ENCODE measurements at places on chromosomes 13 and 19. TPM values are rescaled to one million over a fixed set of nuclear protein-coding genes. Genes with fewer than 3 reads are reported as not detected.
A peak's percentile ranks its signal among the peaks of the same experiment; 100 is the strongest.

DNA sequence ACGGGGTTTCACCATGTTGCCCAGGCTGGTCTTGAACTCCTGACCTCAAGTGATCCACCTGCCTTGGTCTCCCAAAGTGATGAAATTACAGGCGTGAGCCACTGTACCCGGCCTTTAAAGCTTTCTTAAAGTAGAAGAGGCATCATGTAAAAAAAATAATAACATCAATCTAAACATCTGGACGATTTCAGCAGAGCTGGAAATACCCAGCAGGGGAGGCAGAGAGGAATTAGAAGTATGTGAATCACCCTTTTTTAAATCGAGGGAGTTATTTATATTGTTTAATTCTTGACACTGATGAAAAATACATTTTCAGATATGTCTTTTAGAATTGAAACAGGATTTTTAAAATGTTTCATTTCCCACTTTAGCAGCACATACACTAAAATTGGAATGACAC is 37.4 kb upstream of the MTIF3 start:
- DNase-seq, result no peak

DNA sequence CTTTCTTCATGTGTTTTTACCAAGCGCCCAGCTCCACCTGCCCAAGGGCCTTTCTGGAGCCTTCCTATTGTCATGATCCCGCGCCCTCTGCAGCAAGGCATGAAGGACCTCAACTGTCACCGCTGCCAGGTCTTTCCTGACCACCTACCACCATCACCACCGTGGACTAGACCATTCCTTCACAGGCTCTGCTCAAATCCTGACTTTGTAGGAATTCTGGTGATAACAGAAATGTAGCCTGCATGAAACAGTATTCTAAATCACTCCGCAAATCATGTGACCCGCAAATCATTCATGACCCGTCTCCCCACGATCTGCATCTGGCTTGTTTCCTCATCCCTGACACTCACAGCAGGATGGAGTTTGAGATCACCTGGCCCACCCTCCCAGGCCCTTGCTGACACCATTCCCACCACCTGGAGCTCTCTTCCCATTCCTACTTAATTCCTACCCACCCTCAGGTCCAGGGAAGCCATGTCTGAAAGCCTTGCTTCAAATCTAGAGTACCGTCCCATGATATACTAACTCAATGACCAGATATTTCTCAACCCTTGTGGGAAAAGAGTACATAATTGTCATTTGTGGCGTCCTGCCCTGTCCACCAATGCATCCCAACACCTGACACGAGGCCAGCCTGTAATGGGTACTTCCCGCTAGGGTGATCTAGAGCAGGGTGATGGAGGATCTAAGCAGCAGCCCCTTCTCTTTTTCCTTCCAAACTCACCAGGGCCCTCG is 1.3 kb downstream of the UBE2S start:
- DNase-seq, result peak; percentile 80

DNA sequence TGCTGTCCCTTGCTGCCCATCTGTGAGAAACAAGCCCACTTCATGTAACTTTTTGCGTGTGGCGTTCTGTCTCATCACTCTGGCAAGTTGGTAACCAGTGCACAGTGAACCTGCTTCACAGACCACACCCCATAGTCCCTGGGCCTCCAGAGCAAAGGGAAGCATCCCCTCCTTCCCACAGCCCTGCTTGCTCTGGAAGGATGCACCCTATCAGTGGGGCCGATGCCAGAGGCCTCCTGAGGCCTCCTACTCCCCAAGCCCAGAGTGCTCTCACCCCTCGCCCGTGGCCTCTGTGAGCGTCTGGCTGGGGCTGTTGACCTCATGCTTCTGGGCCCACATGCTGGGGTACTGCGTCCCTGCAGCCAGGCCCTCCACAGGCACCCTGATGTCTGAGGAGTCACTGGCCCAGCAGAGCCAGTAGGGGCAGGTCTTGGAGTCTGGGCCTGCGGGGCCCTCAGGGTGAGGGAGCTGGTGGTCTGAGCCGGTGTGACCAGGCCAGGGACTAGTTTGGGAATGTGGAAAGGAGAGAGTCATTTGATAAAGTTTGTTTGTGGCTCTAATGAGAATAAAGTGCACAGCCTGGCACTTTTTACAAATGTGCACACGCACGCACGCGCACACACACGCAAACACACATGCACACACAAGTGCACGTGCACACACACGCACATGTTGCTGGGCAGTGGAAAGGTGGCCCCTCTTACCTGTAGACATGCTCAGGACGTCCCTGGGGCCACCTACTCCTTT is 5.1 kb downstream of the TMEM86B start:
- DNase-seq, result peak; percentile 72

Gene IGFL1
- not detected for total RNA-seq

Gene PLPPR3
- 0.36 TPM for total RNA-seq

DNA sequence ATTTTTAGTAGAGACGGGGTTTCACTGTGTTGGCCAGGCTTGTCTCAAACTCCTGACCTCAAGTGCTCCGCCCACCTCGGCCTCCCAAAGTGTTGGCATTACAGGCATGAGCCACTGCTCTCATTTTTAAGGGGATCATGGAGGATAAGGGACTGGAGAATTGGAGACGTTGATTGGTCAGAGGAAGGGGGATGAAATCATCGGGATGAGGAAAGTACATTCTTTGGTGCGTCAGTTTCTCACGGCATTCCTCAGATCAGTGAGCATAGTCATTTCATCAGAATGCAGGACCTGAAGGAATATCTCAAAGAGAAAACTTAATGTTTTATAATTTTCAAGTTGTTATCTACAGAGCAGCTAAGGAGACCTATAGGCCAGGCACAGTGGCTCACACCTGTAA is 14.0 kb downstream of the ZNF114 start:
- peak; percentile 86 for DNase-seq

GRCh38 chr13:33191425-33192210 is 93.9 kb downstream of the STARD13 start:
- no peak for DNase-seq

DNA sequence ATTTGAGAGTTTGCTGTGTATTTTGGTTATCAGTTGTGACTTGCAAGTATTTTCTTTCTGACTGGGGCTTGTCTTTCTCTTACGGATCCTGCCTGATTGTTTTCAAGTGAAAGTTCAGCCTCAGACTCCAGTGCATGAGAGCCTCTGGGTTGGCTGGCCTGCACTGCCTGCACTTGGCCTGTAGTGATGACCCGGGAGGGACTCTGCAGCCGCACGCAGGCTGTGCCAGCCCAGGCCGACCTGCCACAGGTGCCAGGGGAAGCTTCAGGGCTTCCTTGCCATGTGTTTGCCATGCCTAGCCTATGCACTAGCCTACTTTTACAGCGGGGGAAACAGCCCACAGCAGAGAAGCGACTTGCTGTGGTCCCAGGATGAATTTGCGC is 77.0 kb downstream of the KDM4B start:
- no peak for DNase-seq

DNA sequence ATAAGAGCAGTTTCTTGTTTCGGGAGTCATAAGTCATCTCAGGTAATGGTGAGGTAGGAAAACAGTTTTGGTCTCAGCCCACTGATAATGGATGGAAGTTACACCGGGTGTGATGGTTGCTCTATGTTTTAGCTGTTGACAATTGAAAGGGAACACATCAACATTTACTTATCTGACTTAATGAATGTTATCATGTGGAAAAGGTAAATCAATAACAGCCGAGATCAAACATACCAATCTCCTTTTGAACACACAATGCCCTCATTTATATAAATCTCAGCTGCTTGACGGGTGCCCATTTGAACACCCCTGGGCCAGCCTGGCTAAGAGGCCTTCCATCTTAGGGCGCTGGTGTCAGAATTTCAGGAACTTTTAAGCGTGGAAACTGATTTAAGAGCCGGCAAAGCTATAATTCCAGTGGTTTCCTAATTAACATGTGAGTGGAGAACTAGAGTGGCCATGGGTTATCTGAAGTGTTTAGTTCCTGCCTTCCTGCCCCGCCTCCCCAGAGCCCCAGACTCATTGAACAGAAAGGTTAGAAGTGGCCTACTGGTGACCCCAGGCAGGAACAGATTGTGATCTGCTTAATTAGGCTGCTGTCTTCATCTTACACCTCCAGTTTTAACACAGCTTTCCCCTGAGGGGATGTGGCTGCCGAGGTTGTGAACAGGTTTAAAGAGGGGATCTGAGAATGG is 572.7 kb downstream of the FGF9 start:
- DNase-seq, result no peak

Gene FCAR
- total RNA-seq, result not detected

DNA sequence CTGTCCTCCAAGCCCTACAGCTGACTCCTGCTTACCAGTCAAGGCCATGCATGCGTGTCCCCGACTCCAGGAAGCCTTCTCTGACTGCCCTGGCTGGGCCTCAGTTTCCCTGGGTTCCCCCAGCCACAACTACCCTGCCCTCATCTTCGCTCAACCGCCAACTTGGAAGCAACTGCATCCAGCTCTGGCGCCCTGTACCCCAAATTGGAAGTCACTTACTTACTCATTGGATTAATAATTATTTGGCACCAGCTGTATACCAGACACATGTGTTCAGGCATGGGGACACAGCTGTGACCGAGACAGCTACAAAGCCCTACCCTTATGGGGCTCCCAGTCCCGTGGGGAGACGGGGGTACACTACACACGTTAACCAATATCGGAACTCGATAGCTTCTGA is 10.9 kb upstream of the SEMA6B start:
- peak; percentile 41 for DNase-seq

DNA sequence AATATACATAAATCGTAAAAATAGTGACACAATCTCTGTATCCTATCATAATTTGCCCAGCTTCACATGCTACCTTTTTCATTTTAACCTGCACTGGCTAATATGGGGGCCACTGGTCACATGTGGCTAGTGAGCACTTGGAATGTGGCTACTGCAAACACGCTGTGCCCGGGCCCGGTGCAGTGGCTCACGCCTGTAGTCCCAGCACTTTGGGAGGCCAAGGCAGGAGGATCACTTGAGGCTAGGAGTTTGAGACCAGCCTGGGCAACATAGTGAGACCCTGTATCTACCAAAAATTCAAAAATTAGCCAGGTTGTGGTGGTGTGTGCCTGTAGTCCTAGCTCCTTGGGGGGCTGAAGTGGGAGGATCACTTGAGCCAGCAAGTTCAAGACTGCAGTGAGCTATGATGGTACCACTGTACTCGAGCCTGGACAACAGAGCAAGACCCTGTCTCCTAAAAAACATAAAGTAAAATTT is 1.5 kb upstream of the N4BP2L1 start:
- DNase-seq, result no peak

Gene NTF4
- not detected for total RNA-seq

Gene ATP4A
- total RNA-seq, result not detected

- DNase-seq, result peak; percentile 97
Observed at GRCh38 chr19:48745208-48745995, 1.3 kb downstream of the IZUMO1 start.

Gene PRR19
- 0.36 TPM for total RNA-seq

DNA sequence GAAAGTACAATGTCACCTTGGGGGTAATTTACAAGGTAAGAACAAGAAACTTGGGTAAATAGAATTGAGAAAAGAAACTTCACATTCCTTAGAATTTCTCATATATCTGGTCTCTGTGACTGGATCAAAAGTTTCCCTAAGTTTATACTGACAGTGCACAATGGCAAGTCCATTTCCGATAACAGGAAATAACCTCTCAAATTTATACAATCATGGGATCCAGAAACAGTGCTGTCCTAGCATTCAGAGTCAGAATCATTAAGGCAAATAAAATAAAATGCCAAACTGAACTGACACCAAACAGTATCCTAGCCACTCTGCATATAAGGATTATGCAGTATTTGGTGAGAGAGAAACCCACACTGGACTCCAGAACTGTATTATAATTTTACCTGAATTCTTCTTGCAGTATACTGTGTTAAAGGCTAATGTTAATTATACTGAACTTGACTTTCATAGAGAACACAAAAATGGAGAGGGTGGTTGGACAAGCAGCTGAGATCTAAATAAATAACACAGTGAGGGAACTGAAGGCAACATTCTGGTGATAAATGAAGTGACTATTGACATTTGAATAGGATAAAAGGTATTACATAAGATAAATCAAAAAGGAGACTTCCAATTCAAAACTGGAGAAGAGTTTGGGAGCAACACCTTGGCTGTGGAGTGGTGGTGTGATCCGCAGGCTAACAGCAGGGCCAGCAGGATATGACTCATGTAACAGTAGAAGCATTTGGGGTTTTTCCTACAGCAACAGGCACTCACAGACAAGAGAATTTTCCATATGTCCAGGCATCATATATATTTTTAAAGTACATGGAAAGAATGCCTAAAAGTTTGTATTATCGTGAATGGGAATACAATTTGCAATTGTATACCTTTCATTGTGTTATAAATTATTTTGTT is 932.5 kb upstream of the MIR17HG start:
- DNase-seq, result no peak

Gene ANGPTL8
- not detected for total RNA-seq

Gene MADCAM1
- total RNA-seq, result 0.72 TPM

GRCh38 chr13:110250258-110250891 is 56.6 kb downstream of the COL4A1 start:
- DNase-seq, result peak; percentile 90

Gene KLK4
- total RNA-seq, result 0.29 TPM
